Spinal cord (tissue), 10 donors: ENCODE measurements at places on chromosomes 7 and 10.

GRCh38 chr10:113808168-113808567, 45.7 kb downstream of the DCLRE1A start:
- no peak for DNase-seq
- H3K36me3 ChIP-seq: no peaks in the 10 kb centered on the region
- no peaks in the 10 kb centered on the region for H3K4me1 ChIP-seq
- no peak overlapping the region for H3K27ac ChIP-seq
- no peak overlapping the region for H3K4me3 ChIP-seq
- no peaks in the 10 kb centered on the region for H3K27me3 ChIP-seq

DNA sequence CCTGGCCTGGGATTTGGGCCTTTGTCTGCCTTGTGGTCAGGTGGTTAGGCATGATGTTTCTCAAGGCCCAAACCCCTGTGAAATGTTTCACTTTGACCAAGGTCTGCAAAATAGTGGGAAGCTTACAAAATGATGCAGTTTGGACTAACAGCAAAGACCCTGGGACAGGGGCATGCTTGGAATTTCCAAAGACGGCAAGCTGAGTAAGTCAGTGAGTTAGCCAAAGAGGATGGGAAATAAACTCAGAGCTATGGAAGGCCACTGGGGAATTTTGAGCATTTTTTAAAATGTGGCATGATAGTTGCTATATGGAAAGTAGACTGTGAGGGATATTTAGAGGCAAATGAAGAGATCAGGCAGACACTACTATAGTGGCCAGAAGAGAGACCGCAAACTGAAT, 31.6 kb upstream of the PPP1R3C start:
- no peak overlapping the region for H3K4me3 ChIP-seq
- DNase-seq: no peak
- no peaks in the 10 kb centered on the region for H3K36me3 ChIP-seq
- no peak overlapping the region for H3K27ac ChIP-seq
- no peaks in the 10 kb centered on the region for H3K4me1 ChIP-seq
- H3K27me3 ChIP-seq: no peaks in the 10 kb centered on the region

- H3K4me1 ChIP-seq: no peaks in the 10 kb centered on the region
- no peak overlapping the region for H3K4me3 ChIP-seq
- no peak overlapping the region for H3K27ac ChIP-seq
- H3K36me3 ChIP-seq: no peaks in the 10 kb centered on the region
- DNase-seq: no peak
- no peaks in the 10 kb centered on the region for H3K27me3 ChIP-seq
Measured at GRCh38 chr10:50231515-50232260, 19.6 kb downstream of the ASAH2 start.

DNA sequence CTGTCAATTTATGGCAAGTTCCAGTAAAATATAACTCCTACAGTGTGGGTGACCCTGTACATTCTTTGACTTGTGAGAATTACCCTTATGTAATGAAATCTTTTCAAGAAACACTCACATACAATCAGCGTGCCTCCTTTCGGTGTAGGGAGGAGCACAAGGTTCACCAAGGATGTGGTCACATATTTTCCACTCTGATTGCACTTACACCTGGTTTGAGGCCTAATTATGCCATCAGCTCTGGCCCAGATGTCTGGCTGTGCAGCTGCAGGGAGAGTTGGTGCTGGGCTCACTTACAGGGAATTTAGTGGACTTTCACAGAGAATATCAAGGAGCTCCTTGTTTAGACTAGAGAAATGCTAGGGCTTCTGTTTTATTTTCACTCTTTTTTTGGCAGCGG, 146.0 kb upstream of the STEAP4 start:
- H3K4me1 ChIP-seq: peaks cover 2% of the 10 kb centered on the region
- no peak overlapping the region for H3K27ac ChIP-seq
- H3K36me3 ChIP-seq: no peaks in the 10 kb centered on the region

GRCh38 chr10:122113945-122114747, 125.2 kb downstream of the TACC2 start:
- H3K4me3 ChIP-seq: peak overlapping the region; percentile 59
- DNase-seq: peak; percentile 18
- H3K27me3 ChIP-seq: peaks cover 19% of the 10 kb centered on the region
- H3K4me1 ChIP-seq: peaks cover 21% of the 10 kb centered on the region
- H3K27ac ChIP-seq: peak overlapping the region; percentile 88

- H3K4me3 ChIP-seq: no peak overlapping the region
- H3K27ac ChIP-seq: no peak overlapping the region
- no peaks in the 10 kb centered on the region for H3K36me3 ChIP-seq
Measured at GRCh38 chr7:120467676-120468075, 194.7 kb downstream of the KCND2 start.

DNA sequence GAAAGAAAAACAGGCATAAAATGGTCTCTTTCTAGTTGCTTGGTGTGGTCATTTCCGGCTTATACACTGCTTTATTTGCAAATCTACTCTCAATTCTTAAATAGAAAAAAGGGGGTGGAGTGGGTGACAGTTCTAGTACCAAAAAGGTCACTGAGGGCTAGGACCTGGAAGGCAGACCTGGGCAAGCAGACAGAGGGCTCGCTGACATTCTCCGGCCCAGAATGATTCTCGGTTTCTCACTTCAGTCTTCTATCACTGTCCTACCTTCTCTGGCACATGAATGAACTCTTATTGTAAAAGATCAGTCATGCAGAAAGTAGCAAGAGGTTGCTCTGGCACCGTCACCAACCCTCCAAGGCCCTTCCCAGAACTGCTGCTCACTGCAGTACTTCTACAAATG, 54.0 kb downstream of the MALSU1 start:
- H3K4me3 ChIP-seq: no peak overlapping the region
- DNase-seq: peak; percentile 44
- H3K27me3 ChIP-seq: no peaks in the 10 kb centered on the region
